Upper lobe of right lung (tissue), 1 donor: ENCODE measurements at places on chromosomes 7 and 10. TPM values are rescaled to one million over a fixed set of nuclear protein-coding genes. Genes with fewer than 3 reads are reported as not detected.
A peak's percentile ranks its signal among the peaks of the same experiment; 100 is the strongest.

Gene ZNF727
- 5.5 TPM for total RNA-seq

DNA sequence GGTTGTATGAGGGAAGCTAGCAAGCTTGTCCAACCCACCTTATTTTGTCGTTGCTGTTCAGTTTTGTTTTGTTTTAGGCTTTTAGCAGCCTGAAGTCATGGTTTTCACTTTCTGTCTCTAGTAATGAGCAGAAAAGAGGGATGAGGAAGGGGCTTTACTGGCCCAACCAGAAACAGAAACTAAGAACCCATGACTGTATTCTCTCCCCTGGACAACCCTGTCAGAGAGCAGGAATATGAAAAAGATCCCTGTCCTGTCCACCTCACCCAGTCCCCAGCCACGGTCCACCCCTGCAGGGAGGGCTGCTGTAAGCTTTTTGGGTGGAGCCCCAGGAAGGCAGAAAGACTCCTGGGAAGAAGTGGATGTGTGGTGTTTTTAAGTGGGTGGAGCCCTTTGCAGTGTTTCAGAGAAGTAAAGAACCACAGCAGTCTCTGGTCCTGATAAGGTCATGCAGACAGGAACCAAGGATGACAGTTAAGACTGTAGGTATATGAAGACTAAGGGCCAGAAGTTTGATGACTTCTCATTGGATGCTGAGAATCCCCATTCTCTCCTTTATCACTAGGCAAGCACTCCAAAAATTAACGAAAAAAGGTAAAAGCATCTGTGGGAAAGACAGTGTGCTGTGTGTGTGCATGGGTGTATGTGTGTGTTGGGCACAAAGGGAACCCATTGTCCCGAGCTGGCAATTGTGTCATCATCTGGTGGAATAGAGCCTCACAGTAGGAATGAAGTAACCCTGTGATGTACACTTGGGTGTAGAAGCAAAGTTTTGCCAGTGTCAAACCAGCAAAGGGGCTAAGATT lies 13.8 kb downstream of the MRPL32 start:
- no peak for DNase-seq
- H3K27me3 ChIP-seq = no peaks in the 10 kb centered on the region
- no peak overlapping the region for H3K27ac ChIP-seq

- no peak overlapping the region for H3K4me3 ChIP-seq
- H3K27ac ChIP-seq = no peak overlapping the region
- H3K27me3 ChIP-seq = no peaks in the 10 kb centered on the region
- no peak for DNase-seq
Measured at GRCh38 chr7:18350678-18351077, 144.9 kb upstream of the HDAC9 start.

Gene NPY4R
- total RNA-seq = not detected

Gene ASZ1
- not detected for total RNA-seq

Gene AKR1C8
- 0.55 TPM for total RNA-seq

Gene RHOBTB1
- 14.5 TPM for total RNA-seq

DNA sequence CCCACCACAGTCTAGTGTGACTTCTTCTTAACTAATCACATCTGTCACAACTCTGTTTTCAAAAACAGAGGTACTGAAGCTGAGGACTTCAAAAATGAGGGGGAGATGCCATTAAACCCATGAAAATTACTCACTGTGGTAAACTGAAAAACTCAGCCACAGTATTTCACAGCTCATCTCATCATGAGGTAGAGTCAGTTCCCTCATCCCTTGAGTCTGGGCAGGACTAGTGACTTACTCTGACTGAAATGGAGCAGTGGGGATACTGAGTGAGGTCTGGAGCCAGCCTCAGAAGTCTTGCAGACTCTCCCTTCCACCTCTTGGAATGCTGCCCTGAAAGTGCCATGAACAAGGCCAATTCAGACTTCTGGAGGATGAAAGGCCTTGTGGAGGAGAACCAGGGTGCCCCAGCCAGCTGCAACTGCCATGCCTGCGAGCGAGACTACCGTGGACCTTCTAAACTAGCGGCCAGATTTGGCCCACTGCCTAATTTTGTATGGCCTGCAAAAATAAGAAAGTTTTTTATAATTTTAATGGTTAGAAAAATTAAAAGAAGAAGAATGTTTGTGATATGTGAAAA lies 24.7 kb upstream of the ANKRD1 start:
- H3K4me3 ChIP-seq = no peak overlapping the region
- H3K36me3 ChIP-seq = no peaks in the 10 kb centered on the region
- no peak for DNase-seq
- no peak overlapping the region for H3K27ac ChIP-seq
- no peaks in the 10 kb centered on the region for H3K27me3 ChIP-seq
- no peaks in the 10 kb centered on the region for H3K4me1 ChIP-seq

Gene CPVL
- 31.9 TPM for total RNA-seq

- peaks cover 29% of the 10 kb centered on the region for H3K36me3 ChIP-seq
- no peak for DNase-seq
- H3K4me1 ChIP-seq = no peaks in the 10 kb centered on the region
- H3K27ac ChIP-seq = peak overlapping the region; percentile 4
- no peaks in the 10 kb centered on the region for H3K27me3 ChIP-seq
Measured at GRCh38 chr7:22176791-22177412, 180.1 kb downstream of the RAPGEF5 start.

DNA sequence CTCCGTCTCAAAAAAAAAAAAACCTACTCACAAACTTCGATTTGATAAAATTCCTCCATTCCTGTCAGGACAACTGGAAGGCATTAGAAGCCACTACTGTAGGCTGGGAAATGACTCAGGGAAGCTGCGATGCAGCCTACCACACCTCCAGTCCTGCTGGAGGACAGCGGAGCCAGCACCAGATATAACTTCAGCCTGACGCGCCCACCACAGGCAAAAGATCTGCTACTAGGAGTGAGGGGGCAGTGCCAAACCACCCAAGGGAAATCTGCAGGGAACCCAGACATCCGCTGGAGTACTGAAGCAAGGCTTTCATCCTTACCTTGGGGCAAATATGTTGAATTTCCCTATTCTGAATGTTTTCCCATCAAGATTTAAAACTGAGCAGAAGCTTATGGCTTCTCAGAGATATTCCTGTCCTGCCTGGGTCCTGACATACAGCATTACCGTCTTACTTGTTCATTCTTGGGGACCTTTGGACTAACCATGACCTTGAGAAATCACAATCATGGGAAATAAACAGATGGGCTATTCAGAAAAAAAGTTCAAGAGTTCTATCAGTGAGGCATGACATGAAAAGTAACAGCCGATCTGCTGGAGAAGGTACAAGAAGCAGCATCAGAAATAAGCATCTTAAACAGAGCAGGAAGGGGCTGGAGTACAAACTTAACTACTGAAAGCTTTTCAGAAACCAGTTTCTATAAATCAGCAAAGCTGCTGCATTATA lies 20.4 kb downstream of the BCCIP start:
- no peak overlapping the region for H3K4me3 ChIP-seq
- H3K36me3 ChIP-seq = peaks cover 61% of the 10 kb centered on the region
- DNase-seq = no peak
- H3K27ac ChIP-seq = no peak overlapping the region

Gene SUN3
- total RNA-seq = not detected

Gene MLXIPL
- 11.1 TPM for total RNA-seq

DNA sequence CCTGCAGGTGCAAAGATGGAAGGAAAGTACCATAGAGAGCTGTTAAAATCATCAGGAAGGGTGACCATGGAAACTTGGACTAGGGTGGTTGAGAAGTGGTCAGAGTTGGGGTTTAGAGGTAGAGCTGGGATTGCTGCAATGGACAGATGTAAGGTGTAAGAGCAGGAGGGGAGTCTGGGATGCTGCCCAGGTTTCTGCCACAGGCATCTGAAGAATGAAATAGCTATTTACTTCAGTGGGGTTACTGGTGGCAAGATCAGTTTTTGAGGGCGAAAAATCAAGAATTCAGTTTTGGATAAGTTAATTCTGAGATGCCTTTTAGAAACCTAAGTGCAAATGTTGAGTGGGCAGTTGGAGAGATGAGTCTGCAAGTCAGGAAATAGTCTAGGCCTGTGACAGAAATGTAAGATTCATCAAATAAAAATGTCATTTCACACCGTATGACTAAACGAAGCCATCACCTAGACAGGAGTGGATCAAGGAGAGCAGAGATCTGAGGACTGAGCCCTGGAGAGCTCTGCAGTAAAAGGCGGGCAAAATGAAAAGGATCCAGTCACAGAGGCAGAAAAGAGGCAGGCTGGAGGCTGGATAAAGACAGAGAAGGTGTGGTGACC lies 22.7 kb upstream of the TOMM7 start:
- H3K36me3 ChIP-seq = no peaks in the 10 kb centered on the region
- no peak for DNase-seq
- no peak overlapping the region for H3K27ac ChIP-seq
- H3K4me1 ChIP-seq = no peaks in the 10 kb centered on the region
- no peaks in the 10 kb centered on the region for H3K27me3 ChIP-seq

GRCh38 chr7:128408709-128409595 lies 830 bp downstream of the IMPDH1 start:
- H3K4me3 ChIP-seq = peak overlapping the region; percentile 71
- no peaks in the 10 kb centered on the region for H3K36me3 ChIP-seq
- H3K27me3 ChIP-seq = no peaks in the 10 kb centered on the region
- H3K27ac ChIP-seq = peak overlapping the region; percentile 99

Gene GIMAP7
- total RNA-seq = 47.0 TPM

GRCh38 chr7:936386-937054 lies 18.0 kb downstream of the ADAP1 start:
- no peaks in the 10 kb centered on the region for H3K36me3 ChIP-seq
- H3K4me1 ChIP-seq = no peaks in the 10 kb centered on the region
- H3K4me3 ChIP-seq = no peak overlapping the region
- peak; percentile 55 for DNase-seq

- no peaks in the 10 kb centered on the region for H3K27me3 ChIP-seq
- DNase-seq = no peak
- no peak overlapping the region for H3K4me3 ChIP-seq
- no peaks in the 10 kb centered on the region for H3K4me1 ChIP-seq
- H3K27ac ChIP-seq = no peak overlapping the region
- H3K36me3 ChIP-seq = no peaks in the 10 kb centered on the region
Measured at GRCh38 chr7:46349490-46349889, 428.4 kb upstream of the IGFBP3 start.

Gene GJD4
- not detected for total RNA-seq

- no peak overlapping the region for H3K4me3 ChIP-seq
- H3K27me3 ChIP-seq = no peaks in the 10 kb centered on the region
- no peaks in the 10 kb centered on the region for H3K4me1 ChIP-seq
- no peak overlapping the region for H3K27ac ChIP-seq
- DNase-seq = no peak
Measured at GRCh38 chr10:84521468-84521867, 193.1 kb downstream of the CCSER2 start.

DNA sequence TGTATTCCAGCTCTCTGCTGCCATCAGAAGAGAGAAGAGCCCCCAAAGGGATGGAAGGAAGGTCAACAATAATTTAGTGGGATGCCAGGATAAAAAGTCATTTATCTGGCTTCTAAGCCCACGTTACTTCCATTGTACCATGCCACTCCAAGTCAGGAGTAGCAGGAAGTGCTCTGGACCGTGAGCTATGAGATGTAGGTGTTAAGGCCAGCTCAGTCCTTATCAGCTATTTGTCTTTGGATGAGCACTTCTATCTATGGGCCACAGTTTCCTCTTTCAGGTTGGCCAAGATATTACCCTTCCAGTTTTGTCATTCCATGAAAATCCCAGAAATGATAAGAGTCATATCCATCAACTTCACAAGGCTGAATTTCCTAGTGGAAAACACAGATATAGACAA lies 119.4 kb upstream of the CACUL1 start:
- H3K36me3 ChIP-seq = no peaks in the 10 kb centered on the region
- H3K27me3 ChIP-seq = no peaks in the 10 kb centered on the region
- no peak for DNase-seq

Gene HOXA3
- total RNA-seq = 8.7 TPM

- no peak overlapping the region for H3K27ac ChIP-seq
- H3K27me3 ChIP-seq = no peaks in the 10 kb centered on the region
- H3K4me3 ChIP-seq = no peak overlapping the region
- no peaks in the 10 kb centered on the region for H3K36me3 ChIP-seq
- DNase-seq = no peak
Measured at GRCh38 chr7:13844954-13845353, 144.5 kb downstream of the ETV1 start.

DNA sequence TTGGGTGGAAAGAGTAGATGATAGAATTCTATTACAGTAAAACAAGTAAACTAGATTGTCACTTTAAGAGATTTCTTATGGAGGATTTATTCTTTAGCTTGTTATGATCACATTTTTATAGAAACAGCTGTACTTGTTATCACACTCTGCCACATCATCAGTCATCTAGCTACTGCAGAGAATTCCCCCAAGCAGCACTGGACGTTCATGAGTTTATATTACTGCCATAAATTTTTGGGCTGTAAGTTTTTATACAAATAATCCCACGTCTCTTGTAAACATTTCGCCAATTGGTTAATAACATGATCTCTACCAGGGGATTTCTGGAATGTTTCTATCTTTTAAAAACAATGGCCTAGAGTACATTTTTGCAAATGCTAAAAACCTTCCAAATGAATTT lies 238.8 kb downstream of the POLR1F start:
- H3K36me3 ChIP-seq = no peaks in the 10 kb centered on the region
- H3K27me3 ChIP-seq = no peaks in the 10 kb centered on the region
- no peak overlapping the region for H3K4me3 ChIP-seq
- no peak overlapping the region for H3K27ac ChIP-seq
- DNase-seq = no peak

DNA sequence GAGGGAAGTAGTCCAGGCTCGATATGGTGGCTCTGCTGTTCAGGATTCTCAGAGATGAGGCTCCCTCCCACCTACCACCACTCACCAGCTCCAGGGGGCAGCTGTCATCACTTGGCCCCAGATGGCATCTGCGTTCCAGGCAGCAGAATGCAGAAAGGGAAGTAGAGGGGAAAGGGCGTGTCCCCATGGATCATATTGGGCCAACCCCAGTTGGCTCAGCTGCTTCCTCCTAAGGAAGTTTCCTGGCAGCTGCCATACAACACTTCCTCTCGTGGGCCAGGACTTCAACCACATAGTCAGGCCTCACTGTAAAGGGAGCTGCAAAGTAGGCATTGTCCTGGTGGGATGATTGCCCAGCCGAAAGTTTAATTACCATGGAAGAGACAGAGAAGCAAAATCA lies 1.6 kb upstream of the TEX36 start:
- no peaks in the 10 kb centered on the region for H3K27me3 ChIP-seq
- H3K27ac ChIP-seq = no peak overlapping the region
- DNase-seq = no peak
- H3K36me3 ChIP-seq = no peaks in the 10 kb centered on the region
- H3K4me1 ChIP-seq = no peaks in the 10 kb centered on the region
